Thoracic aorta (tissue), 2 donors: ENCODE measurements at places on chromosomes 3 and 15. TPM values are rescaled to one million over a fixed set of nuclear protein-coding genes. Genes with fewer than 3 reads are reported as not detected.

Gene CSTA
- total RNA-seq = not detected

Gene SAXO2
- total RNA-seq = not detected

Gene TIMP4
- total RNA-seq = 56.7 TPM

Gene RTP4
- not detected for total RNA-seq

Gene BBS4
- total RNA-seq = 22.6 TPM

Gene FOXB1
- total RNA-seq = not detected

Gene CELF6
- 4.1 TPM for total RNA-seq

DNA sequence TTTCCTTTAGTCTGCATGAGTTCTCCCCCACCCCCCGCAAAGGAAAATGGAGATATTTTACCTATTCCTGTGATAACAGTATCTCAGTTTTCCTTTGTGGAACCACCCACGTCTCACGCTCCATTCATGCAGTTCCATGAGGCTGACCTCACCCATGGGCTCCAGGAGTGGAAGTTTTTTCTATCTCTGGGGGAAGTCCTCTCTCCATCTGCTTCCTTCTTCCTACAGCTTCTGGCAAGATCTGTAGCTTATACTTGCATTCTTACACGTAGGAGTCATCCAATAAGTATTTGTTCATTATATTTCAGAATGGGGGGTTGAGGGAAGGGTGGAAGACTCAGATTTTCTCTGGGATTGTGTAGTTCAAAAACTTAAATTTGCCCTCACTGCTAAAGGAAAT is 5.8 kb upstream of the GLCE start:
- no peak for DNase-seq

DNA sequence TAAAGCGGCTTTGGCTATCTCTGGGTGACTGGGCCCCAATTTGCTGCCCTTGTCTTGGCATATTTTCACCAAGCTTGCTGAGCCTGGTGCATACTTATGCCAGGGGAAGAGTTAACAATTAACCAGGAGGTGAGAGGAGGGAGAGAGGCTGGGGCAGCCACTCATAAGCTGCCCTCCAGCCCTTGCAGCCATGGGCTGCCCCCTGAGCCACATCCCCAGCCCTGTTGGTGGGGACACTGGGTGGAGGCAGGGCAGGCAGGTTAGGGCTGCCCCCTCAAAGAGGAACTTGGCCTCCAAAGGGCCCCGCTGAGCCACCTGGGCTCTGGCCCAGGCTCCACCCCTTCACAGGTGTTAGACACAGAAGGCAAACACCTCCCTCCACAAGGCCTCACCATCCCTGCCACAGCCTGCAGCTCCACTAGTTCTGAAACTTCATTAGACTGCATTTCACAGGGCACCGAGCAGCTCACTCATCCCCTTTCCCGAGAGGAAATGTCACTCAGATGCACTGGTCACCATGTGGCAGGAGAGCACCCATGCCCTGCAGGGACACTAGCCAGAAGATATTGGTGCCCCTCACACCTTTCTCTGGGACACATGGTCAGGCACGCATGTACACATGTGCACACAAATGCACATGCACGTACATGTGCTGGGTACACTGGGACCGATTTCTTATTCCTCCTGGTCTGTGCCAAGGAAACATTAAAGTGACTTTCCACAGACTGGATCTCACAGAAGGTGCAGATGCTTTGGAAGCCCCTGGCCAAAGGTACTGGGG is 20.2 kb downstream of the AMOTL2 start:
- DNase-seq = no peak

- no peak for DNase-seq
Observed at GRCh38 chr3:126021224-126021623, 52.2 kb downstream of the ROPN1B start.

- DNase-seq = no peak
Observed at GRCh38 chr3:50169232-50169832, 14.2 kb downstream of the SEMA3F start.

GRCh38 chr3:126245811-126246727 is 65.7 kb upstream of the ALDH1L1 start:
- no peak for DNase-seq

DNA sequence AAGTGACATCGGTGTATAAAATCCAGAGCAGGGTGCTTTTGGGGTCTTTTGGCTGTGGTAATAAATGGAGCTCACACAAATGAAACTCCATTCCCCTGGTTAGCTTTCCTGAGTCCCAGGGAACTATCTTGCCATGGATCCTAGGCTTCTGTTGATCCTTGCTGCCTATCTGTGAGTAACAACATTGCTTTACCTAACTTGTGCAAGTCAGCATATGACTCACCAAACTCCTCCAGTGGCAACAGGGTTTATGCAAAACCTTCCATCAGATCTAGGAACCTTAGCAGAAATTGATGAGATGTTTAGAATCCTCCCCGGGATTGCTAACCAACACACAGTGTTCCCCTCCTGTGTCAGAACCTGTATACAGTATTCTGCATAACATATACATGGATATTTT is 105.4 kb downstream of the SCAPER start:
- DNase-seq = no peak

DNA sequence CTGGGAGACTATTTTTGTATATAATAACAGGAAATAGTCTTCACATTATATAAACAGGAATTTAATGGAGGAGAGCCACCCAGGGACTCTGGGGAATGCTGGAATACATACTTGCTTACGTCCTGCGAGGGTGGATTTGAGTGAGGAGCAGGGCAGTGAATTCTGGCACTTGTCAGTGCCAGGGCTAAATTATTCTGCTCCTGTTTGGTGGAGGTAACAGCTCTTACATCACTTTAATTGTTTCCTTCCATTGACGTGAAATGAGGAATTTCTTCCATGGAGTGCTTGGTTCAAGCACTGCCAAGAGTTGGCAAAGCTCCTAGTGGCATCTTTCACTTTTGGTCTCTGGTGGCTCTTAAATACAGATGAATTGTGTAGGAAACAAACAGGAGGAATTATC is 94.1 kb upstream of the GOLGA8J start:
- DNase-seq = no peak

DNA sequence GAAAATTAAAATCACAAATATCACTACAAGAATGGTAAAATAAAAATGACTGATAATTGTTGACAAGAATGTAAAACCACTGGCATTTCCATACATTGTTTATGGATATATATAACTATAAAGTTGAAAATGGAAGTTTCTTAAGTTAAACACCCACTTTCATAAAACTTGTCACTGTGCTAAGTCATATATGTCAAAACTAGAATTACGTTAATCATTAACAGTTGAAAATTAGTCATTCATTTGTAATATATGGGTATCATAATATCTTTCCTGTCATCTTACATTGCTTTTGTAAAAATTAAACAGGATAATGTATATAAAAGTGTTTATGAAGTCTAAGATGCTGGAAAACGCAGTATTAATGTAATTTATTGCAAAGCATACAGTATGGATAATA is 1398.6 kb upstream of the ALCAM start:
- no peak for DNase-seq

DNA sequence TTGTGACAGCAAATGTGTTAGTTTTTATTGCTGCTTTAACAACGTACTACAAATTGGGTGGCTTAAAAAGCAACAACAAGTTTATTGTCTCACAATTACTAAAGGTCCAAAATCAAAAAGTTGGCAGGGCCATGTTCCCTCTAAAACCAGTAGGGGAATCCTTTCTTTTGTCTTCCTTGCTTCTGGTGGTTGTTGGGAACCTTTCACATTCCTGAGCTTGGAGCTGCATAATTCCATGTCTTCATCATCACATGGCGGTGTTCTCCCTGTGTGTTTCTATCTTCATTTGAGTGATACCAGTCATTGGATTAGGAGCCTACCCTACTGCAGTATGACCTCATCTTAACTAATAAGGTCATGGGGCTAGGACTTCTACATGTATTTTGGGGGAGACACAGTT is 7.4 kb downstream of the SPRED1 start:
- no peak for DNase-seq

- DNase-seq = no peak
Observed at GRCh38 chr15:83697716-83698115, 43.8 kb downstream of the ADAMTSL3 start.

GRCh38 chr15:90497376-90497775 is 32.3 kb upstream of the CRTC3 start:
- no peak for DNase-seq

DNA sequence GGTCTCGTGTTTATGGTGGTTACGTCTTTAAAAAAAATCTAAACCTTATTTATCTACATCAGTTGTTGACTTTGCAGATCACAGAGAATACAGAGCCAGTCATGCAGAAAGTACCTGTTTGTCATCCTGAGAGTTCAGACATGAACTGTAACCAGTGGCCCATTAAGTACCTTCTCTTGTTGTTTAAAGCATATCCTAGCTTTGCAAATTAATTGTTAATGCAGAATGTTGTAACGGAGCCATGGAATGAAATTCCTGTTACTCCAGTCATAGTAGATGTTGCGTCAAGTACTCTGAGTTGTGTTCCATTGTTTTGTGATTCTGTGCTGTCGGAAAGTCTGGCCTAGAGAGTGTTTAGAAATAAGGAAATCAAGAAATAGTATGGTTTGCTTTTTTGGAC is 205.2 kb downstream of the RBMS3 start:
- DNase-seq = no peak
